ENCODE measurements at places on chromosomes 13 and 19.

DNA sequence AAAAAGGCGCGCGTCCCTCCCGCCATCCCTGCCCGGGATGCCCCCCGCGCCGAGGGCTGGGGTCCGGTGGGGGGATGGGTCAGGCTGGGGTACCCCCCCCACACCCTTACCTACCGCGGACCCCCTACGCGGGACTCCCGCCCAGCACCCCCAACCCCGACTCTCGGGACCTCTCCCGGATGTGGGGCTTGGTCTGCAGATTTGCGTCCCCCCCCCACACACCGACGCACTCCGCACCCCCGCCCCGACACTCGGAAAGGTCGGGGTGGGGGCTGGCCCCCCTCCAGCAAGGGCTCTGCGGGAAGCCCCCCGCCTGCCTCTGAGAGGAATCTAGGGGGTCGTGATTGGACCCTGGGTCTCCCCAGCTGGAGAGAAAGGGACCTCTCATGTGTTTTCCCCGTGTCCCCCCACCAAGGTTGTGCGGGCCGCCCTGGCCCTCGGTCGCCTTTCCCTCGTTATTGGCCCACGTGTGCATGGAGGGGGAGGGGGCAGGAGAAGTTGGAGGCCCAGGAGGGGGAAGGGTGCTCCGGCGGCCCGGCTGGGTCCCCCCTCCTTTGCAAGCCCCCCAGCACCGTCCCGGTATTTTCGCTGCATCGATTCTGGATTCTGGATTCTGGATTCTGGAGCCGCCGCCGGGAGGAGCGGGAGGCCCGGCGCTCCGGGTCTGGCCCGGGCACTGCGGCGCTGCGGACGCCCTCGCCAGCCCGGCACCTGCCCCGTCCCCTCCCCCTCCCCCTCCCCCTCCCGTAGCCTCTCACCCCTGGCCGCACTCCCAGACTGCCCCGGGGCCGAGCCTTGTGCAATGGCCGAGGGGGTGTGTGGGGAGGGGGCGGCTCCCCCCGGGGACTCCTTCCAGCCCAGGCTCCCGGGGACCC, 607 bp downstream of the NFIC start:
- peak; percentile 78 for DNase-seq

- no peak for DNase-seq
These were observed 1.0 kb downstream of the DIRAS1 start for GRCh38 chr19:2719920-2720776.

DNA sequence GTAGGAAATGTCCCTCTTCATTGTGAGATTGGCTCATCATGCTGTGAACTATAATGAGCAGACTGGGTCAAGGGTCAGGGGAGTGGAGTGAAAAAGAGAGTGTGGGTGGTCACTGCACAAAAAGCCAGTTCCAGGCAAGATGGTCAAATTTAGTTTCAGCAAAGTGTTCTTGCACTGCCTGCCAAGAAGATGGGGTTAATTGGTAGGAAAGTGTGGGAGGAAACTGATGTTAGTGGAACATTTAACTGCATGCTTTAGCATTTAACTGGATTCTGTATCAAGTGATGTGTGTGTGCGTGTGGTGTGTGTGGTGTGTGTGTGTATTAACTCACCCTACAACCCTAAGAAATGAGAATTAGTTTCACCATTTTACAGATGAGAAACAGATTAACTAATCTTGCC, 131.6 kb downstream of the COG6 start:
- no peak for DNase-seq

DNA sequence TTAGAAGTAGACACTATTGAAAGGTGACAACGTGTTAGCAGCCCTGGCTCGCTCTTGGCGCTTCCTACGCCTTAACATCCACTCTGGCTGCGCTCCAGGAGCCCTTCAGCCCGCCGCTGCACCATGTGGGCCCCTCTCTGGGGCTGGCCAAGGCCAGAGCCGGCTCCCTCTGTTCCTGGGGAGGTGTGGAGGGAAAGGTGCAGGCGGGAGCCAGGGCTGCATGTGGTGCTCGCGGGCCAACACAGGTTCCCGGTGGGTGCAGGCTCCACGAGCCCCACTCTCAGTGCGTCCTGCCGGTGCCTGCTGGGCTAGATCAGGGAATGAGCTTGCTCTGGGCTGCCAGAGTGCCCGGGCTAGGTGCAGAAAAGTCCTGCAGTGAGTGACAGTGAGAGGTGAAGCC, 1284.3 kb downstream of the OLFM4 start:
- DNase-seq = no peak

- no peak for DNase-seq
These were observed 2.1 kb upstream of the TDRD12 start for GRCh38 chr19:32717496-32717895.

DNA sequence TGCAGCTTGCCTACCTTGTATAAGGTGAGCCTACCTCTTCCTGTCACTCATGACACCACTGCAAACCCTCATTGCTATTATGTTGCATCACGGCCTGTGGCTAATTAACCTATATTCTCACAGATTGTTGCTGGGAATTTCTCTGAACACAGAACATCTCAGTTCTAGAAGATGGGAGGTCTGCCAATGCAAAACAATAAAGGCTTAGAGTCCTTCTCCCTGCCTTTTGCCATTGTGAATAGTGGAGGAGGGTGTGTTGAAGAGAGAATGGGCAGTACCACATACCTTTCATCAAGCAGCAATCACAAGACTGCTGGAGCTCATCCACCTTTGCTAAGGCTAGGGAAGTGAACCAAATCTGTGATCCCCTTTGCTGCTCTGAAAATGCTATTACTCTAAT, 34.4 kb downstream of the WDFY2 start:
- DNase-seq = no peak

- no peak for DNase-seq
These were observed 1416.5 kb upstream of the SPRY2 start for GRCh38 chr13:81757348-81757970.

GRCh38 chr13:41780715-41781706, 179.9 kb downstream of the VWA8 start:
- no peak for DNase-seq

DNA sequence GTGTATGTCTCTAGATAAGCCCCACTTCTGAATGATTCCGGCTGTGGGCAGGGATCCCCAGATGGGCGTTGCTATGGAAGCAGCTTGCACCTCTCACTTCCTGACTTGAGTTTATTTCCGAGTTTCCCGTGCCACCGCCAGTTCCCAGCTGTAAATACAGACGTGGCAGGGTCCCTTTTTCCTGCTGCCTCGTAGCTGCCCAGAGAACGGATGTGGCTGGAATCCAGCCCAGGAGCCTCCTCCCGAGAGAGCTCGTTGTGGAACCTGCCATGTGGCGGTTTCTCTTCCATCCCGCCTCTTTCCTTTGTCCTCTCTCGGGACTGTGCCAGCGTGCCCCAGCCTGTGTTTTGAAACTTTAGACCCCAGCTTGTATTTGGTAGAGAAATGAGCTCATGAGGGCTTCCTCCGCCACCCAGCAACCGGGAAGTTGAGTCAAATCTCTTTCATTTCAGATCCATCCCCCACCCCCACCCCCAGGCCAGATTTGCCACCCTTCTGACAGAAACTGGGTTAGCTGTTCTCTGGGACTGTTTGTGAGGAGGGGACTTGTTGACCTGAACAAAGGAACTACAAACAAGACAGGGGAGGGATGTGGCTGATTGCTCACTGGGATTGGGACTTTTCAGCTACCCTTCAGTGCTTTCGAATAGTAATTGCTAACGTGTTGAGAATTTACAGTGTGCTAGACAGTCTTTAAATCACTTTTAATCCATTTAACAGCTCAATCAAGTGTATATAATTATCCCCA, 96.6 kb downstream of the SIPA1L3 start:
- peak; percentile 83 for DNase-seq

DNA sequence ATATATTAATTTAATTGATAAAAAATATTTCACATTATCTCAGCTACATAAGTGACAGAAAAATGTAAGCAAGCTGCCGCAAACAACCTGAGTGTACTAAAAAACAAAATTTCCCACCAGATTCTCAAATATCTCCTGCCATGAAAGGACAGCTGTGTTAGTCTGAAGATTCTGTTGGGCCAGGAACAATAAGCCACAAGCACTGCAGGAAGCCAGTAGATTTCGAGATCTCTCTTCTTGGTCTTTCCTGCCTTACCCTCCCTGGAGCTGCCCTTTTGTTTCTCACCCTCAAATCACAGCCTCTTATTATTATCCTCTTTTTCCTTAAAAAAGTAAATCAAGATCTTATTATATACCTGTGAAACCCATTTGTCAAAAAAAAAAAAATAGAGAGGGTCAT, 165.6 kb downstream of the EFNB2 start:
- no peak for DNase-seq

DNA sequence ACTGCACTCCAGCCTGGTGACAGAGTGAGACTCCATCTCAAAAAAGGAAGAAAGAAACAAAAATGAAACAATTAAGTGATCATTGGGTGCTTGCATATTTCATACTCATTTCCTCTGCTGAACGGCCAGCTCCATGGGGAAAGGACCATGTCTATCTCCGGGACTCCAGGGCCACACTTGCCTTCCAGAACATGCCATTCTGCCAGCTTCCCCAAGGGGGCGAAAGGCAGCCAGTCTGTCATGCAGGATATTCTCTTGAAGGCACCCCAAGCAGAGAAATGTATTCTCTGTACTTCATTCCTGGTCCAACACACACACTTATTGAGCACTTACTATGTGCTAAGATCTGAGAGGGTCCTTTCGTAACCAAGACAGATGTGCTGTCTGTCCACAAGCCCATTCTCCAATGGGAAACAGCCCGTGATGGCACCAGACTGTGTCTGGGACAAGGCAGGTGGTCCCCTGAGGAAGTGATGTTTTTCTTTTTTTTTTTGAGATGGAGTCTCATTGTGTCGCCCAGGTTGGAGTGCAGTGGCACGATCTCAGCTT, 10.2 kb upstream of the CARM1 start:
- no peak for DNase-seq

DNA sequence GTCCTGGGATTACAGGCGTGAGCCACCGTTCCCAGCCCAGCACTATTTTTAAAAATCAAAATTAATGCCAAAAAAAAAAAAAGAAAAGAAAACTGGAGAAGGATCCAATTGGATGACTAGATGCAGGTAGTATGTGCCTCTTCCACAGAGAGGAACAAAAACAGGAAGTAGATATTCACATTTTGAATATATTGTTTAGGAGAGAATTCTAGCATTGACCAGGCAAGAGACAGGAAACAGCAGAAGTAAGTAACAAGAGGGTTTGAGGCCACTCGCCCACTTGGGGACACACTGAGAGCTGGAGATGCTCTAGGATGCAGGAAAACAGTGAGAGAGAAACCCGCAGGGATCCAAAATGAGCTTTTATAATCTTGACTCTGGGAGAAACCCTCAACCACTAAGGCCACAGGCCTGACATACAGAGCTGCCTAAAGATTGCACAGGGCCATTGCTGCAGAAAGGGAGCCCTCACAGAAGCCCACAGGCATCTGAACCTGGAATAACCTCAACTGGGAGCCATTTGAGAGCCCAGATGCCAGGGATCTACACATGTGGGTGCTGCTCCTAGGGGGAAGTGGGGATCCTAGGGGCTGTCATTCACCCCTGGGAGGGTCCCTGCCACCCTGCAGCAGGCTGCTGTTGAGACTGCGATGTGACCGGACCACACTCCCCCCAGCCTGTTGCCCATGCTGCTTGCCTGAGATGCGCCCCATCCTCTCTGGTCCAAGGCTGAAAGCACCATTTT, 28.2 kb downstream of the IGFL2 start:
- DNase-seq = no peak

GRCh38 chr19:33673996-33674625, 52.4 kb downstream of the CHST8 start:
- no peak for DNase-seq

DNA sequence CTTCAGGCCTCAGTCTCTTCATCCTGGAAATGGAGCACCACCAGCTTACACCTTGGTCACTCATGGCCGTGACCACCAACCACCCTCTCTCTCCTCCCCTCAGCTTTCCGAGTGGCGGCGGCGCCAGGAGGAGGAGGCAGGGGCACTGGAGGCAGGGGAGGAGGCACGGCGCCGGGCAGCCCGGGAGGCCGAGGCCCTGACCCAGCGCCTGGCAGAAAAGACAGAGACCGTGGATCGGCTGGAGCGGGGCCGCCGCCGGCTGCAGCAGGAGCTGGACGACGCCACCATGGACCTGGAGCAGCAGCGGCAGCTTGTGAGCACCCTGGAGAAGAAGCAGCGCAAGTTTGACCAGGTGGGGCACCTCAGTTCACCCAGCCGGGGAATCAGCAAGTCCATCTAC, 47.7 kb downstream of the KCNC3 start:
- no peak for DNase-seq

DNA sequence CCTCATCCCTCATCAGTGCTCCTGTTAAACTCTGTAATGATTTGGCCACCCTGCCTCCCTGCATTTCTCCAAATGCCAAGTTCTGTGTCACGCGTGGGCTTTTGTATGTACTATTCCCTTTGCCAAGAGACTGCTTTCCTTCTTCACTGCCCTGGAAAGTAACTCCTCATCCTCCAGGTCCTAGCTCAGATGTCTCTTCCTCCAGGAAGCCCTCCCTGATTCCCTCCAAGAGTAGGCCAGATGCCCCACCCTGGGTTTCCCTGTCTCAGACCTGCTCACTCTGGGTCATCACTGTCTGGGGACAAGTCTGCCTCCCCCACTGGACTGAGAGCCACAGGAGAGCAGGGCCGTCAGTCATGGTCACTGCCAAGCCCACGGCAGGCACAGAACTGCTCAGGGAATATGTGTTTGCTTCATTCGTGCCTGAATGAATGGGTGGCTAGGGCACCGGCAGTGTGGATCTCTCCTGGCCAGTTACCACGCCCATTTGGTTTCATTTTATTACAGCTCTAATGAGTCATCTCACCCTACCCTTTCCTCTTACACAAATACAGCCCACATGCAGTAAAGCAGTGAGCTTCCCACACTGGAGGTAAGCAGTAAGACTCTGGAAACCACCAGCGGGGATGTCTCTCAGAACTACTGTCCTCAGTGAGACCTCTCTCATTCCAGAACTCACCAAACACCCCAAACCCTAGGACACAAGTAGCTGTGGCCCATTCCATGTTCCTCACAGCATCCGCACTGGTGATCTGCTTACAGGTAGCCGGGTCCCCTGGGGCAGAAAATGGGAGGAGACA, 12.1 kb upstream of the GPR4 start:
- DNase-seq = no peak

- DNase-seq = no peak
These were observed 21.4 kb downstream of the ARID3A start for GRCh38 chr19:947090-947706.

- DNase-seq = no peak
These were observed 107.2 kb downstream of the EDNRB start for GRCh38 chr13:77811381-77811780.

DNA sequence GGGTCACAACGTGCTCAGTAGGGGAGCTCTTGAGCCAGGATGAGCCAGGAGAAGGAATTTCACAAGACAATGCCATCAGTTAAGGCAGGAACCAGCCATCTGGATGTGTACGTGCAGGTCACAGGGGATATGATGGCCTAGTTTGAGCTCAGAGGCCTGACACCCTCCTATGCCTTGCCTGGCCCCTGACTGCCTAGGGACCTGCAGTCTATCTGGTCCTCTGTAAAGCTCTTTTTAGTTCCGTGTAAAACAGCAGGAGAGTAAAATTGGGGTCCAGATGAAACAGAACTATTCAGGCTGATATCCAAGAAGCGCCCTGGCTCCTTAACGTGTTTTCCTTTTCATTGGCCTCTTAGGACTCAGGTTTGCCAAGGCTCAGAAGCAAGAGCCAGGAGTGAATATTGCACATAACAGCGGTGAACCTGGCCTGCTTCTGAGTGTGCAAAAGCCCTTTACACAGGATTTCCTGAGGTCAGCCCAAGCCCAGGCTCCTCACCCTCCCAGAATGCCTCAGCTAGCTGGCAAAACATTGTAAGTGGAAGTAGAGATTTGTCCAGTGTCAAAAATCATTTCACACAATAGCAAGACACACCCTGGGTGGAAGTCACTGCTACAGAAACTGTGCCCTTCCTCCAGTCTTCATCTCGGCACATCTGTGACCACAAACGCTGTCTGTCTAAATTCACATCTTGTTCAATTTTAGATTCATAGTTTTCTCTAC, 777.2 kb downstream of the UQCRFS1 start:
- DNase-seq = no peak
